CD4-positive, alpha-beta T cell treated with Interleukin-21 for 1 hour (primary cell): ENCODE measurements at places on chromosomes 11 and 22.

GRCh38 chr11:118223992-118224391 is 819 bp downstream of the JAML start:
- no peak for DNase-seq

DNA sequence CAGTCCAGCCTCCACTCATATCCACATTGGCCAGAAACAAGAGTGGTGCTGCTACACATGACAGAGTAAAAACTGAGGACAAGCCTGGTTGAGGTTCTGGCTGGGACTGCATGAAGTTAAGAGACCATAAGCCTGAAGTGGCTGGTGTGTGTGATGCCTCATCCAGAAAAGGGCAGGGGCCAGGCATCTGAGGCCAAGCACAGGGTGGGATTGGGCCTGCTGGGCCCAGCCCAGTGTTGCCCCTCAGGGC is 25.3 kb downstream of the ARVCF start:
- DNase-seq, result no peak

GRCh38 chr11:130308886-130309285 is 5.8 kb downstream of the ZBTB44 start:
- no peak for DNase-seq

GRCh38 chr11:12981676-12982522 is 27.2 kb upstream of the RASSF10 start:
- DNase-seq, result no peak

DNA sequence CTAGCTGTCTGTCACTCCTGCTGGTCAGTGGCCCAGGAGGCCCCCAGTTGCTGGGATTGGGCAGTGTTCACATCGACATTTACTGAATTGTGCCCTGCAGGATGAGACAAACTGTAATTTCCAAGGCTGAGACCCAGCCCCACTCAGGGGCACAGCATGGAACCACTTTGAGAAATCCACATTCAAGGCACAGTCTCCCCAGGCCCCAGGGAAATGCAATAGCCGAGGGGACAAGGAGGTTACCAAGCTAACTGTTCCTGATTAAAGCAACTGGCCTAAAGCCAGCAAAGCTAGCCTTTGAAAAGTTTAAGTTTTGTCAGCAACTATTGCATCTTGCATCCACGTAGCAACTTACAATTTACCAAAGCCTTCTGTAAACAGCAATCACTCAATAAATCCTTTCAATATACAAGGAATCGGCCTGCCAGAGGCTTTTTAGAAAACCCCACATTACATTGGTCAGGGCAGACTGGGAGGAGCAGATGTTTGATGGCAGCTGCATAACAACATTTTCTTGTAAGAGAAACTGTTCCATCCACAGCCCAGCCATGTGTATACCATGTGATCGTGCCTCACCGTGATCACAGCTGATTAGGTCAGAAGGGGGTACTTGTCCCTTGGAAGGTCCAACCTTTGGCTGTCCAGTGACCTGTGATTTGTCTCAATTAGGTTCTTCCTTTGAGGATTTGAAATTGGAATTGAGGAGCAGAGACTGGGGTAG is 103.9 kb downstream of the TENM4 start:
- no peak for DNase-seq

DNA sequence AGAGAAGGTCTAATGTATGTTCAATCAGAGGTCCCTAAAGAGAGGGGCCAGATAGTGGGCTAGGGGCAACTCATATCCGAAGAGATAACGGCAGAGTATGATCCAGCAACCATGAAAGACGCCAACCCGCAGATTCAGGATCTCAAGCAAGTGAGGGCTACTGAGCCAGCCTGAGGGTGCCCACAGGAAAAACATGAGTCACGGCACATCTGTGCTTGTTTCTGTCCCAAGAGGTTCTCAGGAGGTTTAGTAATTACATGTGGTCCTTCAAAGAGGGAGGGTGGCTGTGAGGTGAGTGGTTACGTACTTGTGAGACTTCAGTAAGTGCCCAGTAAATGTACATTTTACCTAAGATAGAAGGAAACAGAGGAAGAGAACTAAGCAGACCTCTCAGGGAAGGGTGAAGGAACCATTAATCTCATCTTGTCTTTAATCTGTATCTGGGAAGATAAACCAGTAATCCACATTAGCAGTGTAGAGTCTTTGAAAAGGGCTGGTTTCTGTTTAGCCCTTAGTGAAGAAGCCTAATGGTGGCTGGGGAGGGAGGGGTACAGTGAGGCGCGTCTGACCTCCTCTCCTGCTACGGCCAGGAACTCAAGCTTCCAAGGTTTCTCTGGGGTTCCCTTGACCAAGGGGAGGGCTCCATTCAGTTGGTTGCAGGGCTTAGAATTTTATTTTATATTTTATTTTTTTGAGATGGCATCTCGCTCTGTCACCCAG is 10.2 kb downstream of the SIRT3 start:
- DNase-seq, result no peak

GRCh38 chr11:131397675-131398074 is 27.3 kb downstream of the NTM start:
- no peak for DNase-seq

- no peak for DNase-seq
Measured at GRCh38 chr11:120333801-120334200, 2.4 kb upstream of the ARHGEF12 start.
